ENCODE measurements at places on chromosomes 6 and 20.
A peak's percentile ranks its signal among the peaks of the same experiment; 100 is the strongest.

DNA sequence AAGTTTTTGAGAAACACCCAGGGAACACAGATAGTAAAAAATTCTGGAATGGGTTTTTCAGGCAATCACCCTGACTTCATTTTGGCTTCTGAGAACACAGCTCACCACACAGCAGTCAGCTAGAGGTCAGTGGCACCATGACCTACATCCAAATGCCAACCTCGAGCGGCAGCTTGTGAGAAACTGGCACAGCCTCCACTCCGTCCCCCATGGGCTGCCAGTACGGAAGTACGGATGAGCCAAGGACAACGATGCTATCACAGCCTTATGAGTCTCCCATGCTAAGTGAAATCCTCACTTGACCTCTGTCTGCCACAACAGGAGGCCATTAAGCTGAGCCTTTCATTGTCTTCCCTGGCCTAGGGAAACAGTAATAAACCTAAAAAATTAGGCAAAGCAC, 32.0 kb downstream of the KIF16B start:
- no peak for DNase-seq

- no peak for DNase-seq
Measured at GRCh38 chr6:15689586-15690482, 27.0 kb upstream of the DTNBP1 start.

DNA sequence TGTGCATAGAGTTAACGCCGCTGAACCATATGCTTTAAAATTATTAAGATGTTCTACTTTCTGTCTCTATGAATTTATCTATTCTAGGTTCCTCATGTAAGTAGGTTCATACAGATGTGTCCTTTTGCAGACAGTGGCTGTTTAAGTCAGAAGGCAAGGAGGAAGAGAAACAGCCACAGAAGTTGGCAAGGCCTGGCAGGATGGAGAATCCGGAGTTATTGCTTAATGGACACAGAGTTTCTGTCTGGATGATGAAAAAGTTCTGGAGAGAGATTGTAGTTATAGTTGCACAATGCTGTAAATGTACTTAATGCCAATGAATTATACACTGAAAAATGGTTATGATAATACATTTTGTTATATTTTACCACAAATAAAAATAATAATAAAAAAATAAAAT, 283.6 kb upstream of the CNR1 start:
- DNase-seq: no peak

- no peak for DNase-seq
Measured at GRCh38 chr6:133917781-133918180, 28.9 kb downstream of the TCF21 start.

GRCh38 chr6:10583509-10583901, 62.4 kb downstream of the GCNT2 start:
- DNase-seq: no peak

GRCh38 chr20:64238115-64238825, 17.3 kb upstream of the PCMTD2 start:
- DNase-seq: no peak

GRCh38 chr6:75103431-75103830, 102.4 kb downstream of the COL12A1 start:
- DNase-seq: no peak

- peak; percentile 71 for DNase-seq
Measured at GRCh38 chr6:89970609-89971337, 76.5 kb downstream of the GJA10 start.

GRCh38 chr6:63452125-63452524, 120.2 kb upstream of the LOC128125822 start:
- no peak for DNase-seq

DNA sequence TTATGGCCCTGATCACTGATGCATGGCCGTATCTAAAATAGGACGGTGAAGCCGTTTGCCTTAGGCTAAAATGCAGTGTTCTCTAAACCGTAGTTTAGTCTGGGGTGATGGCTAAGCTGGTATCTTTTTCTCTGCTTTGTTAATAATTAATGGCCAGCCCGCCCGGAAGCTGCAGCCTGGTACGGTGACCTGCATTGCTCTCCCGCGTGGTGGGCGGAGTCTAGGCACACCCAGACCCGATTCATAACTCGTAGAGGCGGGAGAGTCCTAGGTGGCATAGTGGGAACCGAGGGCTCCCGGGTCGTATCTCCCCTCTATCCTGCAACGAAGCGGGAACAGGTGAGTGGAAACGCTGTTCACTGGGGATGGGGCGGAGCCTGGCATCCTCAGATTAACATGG, 5.5 kb downstream of the CDH4 start:
- DNase-seq: no peak

DNA sequence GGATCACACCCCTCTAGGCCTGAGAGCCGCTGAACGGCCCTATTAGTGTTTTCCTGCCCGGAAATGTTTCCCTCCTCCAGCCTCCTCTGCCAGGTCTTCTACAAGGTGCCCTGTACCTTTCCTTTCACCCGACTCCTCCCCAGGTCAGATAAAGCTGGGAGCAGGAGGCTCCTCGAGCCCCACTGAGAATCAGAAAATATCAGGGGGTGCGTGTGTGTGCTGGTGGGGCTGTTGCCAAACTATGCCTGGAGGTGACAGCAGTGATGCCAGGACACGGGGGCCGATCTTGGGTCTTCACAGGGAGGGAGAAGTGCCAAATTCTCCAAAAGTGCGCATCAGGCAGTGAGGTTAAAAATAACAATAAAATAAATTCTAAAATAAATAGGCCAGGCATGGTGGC, 222.8 kb upstream of the RREB1 start:
- no peak for DNase-seq

DNA sequence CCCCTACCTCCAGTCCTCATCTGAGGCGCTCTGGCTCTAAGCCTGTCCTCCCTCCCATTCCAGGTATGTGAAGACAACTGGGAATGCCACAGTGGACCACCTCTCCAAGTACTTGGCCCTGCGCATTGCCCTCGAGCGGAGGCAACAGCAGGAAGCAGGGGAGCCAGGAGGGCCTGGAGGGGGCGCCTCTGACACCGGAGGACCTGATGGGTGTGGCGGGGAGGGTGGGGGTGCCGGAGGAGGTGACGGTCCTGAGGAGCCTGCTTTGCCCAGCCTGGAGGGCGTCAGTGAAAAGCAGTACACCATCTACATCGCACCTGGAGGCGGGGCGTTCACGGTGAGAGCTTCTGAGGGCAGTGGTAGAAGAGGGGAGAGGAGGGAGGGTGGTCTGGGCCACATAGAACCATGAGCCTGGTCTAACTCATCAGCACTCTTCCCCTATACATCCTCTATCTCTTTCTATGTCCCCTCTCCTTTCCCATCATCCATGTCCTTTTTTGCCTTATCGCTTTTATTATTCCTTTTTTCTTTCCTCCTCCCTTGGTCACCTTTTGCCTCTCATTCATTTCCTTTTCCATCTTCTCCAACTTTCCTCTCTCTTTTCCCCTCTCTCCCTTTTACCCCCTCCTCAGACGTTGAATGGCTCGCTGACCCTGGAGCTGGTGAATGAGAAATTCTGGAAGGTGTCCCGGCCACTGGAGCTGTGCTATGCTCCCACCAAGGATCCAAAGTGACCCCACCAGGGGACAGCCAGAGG, 3.5 kb downstream of the RING1 start:
- no peak for DNase-seq

DNA sequence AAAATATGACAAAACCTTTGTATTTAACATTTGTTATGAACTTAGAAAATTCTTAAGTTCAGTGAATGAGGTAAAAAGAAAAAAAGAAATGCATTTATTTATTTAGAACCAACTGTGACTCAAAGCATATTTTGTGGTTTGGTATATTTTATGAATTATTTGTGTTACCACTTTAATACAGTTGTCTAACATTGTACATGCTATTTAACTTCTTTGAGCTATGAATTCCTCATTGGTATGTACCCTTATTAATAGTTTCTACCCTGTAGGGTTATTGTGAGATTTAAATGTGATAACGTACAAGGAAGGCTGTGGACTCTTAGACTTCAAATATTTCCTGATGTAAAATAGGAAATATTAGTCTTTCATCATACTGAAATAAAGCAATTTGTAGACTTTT, 162.6 kb downstream of the MMUT start:
- DNase-seq: no peak

DNA sequence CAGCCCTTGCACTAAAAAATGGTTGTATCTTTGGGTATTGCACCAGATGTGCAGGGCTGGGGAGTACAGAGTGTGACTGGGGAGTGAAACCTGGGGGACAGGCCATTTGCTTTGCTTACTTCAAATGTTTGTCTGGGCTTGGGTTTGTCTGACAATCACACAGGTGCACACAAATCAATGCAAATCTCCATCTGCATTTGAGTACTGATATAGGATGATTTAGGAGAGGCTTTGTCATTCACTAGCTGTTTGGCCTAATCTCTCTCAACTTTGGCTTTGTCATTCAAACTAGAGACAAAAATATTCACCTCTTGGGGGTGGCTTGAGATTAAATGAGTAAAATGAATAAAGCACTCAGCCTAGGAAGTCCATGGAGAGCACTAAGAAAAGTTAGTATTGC, 3.8 kb downstream of the GUCA1A start:
- DNase-seq: no peak

DNA sequence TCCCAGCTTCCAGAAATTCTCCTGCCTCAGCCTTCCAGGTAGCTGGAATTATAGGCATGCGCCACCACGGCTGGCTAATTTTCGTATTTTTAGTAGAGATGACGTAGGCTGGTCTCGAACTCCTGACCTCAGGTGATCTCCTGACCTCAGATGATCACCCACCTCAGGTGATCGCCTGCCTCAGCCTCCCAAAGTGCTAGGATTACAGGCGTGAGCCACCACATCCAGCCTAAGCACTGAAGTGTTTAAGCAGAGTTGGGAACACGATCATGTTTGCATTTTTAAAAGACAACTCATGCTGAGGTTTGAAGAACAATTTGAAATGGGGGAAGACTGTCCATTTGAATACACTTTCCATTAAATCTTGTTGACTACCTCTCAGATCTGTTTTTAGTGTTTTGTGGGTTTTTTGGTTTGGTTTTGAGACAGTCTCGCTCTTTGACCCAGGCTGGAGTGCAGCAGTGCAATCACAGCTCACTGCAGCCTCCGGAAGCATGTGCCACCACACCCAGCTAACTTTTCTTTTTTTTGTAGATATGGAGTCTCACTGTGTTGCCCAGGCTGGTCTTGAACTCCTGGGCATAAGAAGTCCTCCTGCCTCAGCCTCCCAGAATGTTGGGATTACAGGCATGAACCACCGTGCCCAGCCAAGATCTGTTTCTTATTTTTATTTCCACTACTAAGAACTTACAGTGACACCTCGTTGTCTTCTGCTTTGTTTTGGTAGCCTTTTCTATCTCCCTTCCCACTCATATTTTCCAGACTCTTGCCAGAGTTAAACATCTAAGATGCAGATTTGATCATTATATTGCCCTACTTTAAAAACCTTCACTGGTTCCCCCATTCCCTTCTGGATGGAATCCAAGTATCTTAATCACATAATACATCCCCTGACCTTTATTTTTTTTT, 5.5 kb downstream of the CASP8AP2 start:
- DNase-seq: no peak

DNA sequence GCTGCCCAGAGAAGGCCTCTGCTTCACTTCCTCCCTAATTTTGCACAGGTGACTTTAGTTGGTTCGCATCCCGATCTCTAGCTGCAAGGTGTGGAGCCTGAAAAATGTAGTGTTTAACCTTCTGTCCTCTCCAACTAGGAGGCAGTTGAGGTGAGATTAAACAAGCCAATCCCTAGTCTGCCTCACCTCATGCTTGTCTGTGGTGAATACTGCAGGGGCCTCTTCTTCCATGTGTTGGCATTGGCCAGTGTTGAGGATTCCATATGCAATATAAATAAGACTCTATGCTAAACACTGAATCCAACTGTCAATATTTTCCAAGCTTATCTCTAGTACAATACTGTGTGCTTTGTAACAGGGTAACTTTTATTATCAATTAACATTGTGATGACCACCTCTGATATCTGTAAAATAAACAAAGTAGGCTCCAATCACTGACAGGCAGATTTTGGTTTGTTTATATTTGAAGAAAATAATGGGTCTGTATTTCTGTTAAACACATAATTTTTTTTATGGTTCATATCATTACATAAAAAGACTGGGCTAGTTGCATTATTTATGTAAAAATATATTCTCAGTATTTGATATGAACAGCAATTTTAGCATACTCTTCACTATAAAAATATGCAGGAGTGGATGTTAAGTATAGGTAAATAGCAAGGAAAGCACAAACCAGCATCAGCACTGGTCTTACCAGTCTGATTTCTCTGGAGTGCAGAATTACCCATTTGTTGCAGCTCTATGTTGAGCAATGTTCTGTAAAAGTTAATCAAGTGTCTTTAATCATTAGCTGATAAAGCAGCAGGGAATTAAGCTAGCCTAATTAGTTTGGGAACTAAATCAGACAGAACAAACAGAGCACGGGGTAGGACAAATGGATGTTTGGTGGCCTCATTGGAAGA, 74.0 kb downstream of the ANKRD6 start:
- DNase-seq: no peak

DNA sequence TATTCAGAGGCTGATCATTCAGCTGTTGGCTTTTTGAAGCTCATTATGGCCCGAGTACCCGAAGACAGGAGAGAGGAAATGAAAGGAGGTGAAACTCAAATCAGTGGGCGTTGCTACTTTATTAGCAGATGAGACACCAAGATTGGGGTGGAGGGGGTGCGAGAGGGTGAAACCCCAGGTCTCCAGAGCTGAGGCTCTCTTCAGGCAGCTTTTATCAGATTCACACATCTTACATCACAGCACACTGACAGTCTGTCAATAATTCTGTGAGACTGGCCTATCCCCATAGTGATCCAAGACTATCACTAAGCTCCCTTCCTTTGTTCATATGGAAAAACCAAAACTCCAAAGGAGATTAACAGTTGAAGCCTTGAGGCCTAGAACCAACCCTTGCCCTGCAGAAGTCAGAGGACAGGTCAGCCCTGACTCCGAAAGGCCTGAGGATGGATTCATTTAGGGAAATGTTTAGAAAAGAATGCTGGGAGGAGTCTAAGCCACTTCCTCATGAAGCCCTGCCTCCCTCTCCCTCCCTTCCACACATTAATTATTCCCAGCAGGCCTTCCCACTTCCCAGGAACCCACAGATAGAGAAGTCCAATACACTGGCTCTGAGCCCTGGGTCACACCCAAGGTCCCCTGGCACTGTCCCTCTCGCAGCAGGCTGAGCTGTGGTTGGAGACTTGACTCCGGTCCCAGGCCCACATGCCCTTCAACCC, 23.2 kb downstream of the TRERF1 start:
- DNase-seq: no peak

DNA sequence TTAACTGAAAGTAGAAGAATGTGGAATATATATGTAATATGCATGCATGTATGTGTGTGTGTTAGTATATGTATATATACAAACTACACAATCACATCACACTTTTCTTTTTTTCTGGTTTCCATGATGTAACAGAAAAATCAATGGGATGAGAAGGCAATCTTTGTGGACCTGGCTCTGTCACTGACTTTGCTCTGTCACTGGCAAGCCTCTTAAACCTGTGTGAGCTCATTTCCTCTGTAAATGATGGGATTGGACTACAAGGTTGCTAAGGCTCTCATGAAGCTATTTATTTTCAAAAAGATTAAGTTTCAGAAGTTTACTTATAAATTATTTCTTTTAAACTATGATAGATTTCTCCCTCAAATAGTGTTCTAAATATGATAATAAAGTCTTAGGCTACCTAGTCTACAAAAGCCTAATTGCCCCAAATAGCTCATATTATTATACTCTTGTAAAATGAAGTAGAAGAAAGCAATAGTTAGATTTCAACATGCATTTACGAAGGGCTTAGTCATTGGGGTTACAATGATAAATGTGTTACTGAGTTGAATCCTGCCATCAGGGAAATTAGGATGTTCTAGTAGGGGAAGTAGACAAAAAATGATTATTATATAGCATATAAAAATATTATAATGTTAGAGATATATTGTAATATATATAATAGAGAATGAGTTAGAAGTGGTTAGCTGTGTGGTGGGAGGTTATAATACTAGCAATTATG, 129.3 kb downstream of the AFG1L start:
- no peak for DNase-seq

Measured in dorsolateral prefrontal cortex (tissue), 122 donors.